Testis (tissue), 5 donors: ENCODE measurements at places on chromosomes 3 and 15. TPM values are rescaled to one million over a fixed set of nuclear protein-coding genes. Genes with fewer than 3 reads are reported as not detected.

DNA sequence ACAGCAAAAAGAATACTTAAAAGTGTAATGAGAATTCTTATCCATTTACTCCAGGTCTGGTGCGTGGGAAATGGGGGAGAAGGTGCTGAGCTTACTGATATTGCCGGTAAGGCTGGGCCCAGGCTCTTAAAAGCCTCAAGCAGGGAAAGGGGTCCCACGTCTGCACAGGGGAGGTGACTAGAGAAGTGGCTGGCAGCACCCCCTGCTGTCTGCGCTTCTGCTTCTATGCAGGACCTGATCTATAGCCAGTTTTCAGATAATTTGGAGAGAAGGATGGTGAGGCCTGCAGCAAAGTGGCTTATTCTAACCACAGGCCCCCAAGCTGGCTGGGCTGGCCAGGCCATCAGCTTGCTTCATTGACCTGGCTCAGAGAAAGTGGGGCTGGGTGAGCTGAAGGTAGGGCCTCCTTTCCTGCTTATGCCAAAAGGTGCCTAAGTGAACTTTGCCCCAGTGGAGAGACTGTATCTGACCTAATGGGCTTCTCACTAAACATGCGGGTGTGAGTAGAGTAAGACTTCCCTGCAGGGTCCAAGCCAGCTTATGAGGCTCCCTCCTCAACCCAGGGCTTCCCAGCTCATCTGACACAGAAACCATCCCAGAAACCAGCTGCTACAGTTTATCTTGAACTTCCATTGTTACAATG is 30.9 kb upstream of the ATP1B3 start:
- peak; percentile 33 for DNase-seq

- DNase-seq: no peak
Observed at GRCh38 chr15:33985751-33986150, 17.5 kb downstream of the CHRM5 start.

DNA sequence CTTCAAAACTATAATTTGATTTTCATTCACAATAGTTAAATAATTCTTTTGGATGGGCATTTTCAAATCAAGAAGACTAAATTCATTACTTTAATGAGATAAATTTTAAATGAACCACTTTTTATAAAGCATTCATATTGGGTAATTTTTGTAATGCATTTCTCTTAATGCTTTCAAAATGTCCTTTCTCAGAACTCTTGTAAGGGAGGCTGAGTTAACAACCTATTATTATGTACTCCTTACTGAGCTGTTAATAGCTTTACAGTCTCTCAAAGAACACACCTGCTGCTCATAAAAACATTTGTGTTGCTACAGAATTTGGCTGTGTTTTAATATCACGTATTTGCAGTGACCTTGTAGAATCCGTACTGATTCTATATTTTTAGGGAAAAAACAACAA is 334.0 kb upstream of the ARL6 start:
- DNase-seq: no peak

GRCh38 chr3:13525827-13526625 is 22.9 kb upstream of the FBLN2 start:
- no peak for DNase-seq

DNA sequence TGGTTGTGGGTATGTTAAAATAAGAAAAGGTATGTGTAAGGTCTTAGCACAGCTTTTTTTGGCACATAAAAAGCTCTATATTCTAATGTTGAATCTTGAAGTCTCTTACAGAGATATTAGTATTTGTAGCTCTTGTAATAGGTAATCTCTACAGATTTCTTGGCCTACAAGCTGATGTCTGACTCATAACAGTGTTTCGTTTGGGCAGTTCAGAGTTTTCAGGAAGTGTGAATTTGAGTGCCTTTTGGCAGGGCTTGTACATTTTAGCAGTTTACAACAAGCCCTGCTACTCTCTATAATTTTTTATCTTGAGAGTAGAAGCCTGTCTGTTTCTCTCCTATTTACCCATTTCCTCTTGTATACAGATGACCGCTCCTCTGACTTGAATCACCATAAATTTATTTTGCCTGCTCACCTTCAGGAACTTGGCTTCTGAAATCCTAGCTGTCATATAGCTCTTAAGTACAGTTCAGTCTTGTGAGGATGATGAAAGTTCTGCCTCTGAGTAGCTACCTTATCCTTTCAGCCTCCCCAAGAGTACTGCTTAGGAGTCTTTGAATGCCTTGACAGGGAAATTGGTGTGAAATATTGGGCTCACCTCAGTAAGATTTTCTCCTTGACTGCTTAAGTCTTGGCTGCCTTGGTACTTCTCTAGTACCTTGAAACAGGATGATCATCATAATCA is 419.9 kb upstream of the RARB start:
- no peak for DNase-seq

GRCh38 chr3:114307832-114308231 is 14.0 kb downstream of the TIGIT start:
- no peak for DNase-seq

- DNase-seq: no peak
Observed at GRCh38 chr15:59436774-59437141, 1.2 kb upstream of the FAM81A start.

The MAGEL2 gene
- total RNA-seq: 3.5 TPM

The TMEM212 gene
- total RNA-seq: 2.5 TPM

The USF3 gene
- 25.4 TPM for total RNA-seq

The PARP16 gene
- 24.3 TPM for total RNA-seq
